ENCODE measurements at places on chromosomes 11 and 22.

DNA sequence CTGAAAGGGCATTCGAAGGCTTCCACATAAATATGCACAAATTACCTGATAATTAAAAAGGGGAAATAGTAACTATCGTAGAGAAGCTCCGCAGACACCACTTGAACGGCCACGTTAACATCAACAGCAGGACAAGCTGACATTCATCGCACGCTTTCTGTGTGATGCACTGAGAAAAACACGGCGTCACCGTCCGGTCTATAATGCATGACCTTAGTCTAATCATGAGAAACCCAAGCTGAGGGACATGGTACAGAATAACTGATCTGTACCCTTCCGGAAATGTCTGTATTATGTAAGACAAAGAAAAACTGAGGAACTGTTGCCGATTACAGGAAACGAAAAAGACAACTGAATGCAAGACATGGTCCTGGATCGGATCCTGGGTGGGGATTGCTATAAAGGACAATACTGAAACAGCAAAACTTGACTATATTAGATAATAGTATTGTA, 678 bp upstream of the RANGAP1 start:
- peak; percentile 45 for DNase-seq

GRCh38 chr11:77074205-77074604, 7.4 kb downstream of the CAPN5 start:
- no peak for DNase-seq

- DNase-seq: no peak
These were observed 33.5 kb downstream of the NFRKB start for GRCh38 chr11:129861702-129862522.

- DNase-seq: peak; percentile 8
These were observed 6.6 kb downstream of the LIMK2 start for GRCh38 chr22:31218565-31219262.

DNA sequence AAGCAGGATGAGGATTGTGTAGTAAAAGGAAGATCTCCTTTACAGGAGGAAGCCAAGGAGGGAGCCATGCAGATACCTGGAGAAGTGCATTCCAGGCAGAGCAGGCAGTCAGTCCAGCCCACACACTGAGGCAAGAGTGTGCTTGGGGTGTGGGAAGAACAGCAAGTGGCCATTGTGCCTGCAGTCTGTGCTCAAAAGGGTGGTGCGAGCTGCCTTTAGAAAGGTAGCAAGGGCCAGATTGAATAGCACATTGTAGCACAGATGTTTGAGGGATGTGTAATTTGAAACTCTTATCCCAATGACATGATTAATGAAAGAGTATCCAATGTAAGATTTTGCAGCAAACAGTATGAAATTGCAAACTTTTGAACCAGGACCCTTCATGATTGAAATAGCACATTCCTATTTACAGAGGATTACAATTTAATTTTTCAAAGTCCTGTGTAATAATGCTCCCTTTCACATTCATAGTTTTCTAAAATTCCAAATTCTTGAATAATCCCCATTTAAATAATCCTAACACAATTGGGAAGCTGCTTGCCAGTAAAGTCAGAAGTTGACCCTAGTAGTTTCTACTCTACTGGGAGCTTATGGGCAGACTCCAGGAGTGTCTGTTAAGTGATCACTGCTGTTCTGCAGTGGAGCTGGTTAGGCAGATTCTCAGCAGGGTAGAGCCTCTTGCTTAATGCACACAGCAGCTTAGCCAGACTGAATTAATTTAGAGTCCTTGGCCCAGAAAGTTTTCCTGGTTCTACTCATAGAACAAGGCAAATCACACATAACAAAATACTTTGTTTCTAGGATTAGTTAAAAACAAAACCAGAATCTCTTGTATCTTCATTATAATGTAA, 78.1 kb downstream of the CYB5R2 start:
- DNase-seq: no peak

GRCh38 chr22:44818727-44819126, 66.4 kb downstream of the ARHGAP8 start:
- no peak for DNase-seq

DNA sequence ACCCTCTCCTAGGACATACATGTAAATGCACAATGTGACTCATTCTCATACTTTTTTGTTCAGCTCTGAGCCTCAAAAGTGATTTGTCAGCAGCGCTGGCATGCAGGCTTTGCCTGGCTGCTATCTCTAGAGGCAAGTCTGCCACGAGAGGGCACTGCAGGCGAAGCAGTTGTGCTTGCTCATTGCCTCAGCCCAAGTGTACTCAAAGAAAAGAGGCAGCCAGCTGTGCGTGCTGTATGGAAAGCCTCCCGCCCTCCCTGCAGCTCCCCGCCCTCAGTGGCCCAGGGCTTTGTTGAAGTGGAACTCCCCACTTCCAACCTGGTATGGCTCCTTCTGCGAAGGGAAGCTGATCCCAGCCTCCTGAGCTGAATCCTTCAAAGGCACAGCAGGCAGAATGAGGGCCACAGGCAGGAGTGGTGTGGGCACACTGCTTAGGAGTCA, 16.3 kb downstream of the SDHAF2 start:
- DNase-seq: peak; percentile 91

DNA sequence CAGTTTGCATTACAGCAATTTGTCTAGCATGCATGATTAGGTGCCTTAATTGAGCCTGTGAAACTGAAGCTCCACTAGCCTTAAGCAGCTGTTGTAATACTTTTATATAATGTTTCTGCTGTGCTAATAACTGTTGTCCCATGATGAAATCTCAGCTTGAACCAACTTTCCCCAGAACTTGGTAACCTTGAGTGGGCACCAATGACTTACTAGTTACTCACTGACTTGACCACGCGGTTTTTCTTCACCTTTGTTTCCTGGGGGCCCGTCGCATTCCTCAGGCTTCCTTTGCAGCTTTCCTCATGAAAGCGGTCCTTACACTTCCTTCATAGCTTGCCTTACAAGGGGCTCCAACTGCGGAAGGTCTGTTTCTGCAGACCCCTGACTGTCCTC, 11.2 kb upstream of the GLYATL1 start:
- no peak for DNase-seq

GRCh38 chr11:128696941-128697340, 3.1 kb downstream of the FLI1 start:
- no peak for DNase-seq

- DNase-seq: no peak
These were observed 248.8 kb downstream of the TBC1D22A start for GRCh38 chr22:47011131-47011858.

- DNase-seq: no peak
These were observed 554.0 kb downstream of the INSC start for GRCh38 chr11:15668718-15669117.

- no peak for DNase-seq
These were observed 68.1 kb downstream of the ALX4 start for GRCh38 chr11:44241851-44242250.

DNA sequence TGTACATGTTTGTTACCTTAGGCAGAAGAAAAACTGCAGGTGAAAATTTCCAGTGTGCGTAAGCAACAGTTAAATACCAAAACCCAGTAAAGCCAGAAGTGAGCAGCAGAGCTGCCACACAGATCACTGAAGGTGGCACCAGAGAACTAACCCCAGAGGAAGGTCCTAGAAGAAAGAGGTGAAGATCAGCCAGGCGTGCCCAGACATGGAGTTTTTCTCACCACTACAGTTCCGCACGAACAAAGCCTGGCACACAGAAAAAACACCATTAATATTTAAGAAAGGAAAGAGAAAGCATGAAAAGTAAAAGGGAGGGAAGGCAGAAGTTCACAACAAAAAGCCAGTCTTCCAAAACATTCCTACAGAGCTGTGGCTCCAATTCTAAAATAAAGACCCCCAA, 60.7 kb downstream of the STK33 start:
- DNase-seq: no peak

GRCh38 chr22:45510376-45511232, 7.9 kb downstream of the FBLN1 start:
- no peak for DNase-seq

- DNase-seq: peak; percentile 39
These were observed 1144.5 kb upstream of the CCDC90B start for GRCh38 chr11:84430661-84431060.

GRCh38 chr11:6022956-6023355, 7.6 kb downstream of the OR56A1 start:
- peak; percentile 11 for DNase-seq

DNA sequence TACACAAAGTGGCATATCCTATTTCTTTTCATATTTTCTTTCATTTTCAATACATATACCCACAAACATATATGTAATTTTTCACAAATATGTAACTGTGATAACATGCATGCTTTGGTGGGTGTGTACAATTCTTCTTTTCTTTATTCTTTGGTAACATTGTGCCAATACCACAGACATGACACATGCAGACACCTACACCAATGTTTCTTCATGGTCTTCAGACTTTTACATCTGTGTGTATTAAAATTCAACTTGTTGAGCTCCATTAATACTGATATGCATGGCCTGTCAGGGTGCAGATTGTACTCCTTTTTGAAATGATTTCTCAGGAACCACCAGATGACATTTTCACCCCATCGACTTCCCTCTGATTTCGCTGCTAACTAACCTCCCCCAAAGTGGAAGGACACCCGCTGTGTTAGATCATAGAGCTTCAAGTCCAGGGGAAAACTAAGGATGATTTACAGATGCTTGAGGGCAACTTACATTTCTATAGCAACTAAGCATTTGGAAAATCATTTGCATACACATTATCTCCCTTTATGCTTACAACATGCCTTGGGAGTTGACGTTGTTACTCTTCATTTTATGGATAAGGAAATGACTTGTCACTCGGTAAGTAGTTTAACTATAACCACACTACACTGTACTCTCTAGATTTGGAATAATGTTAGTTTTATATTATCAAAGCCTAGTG, 10.5 kb upstream of the PANX3 start:
- no peak for DNase-seq

Measured in NCI-H2081 (cell line).